ENCODE measurements at places on chromosomes 12 and 14.

DNA sequence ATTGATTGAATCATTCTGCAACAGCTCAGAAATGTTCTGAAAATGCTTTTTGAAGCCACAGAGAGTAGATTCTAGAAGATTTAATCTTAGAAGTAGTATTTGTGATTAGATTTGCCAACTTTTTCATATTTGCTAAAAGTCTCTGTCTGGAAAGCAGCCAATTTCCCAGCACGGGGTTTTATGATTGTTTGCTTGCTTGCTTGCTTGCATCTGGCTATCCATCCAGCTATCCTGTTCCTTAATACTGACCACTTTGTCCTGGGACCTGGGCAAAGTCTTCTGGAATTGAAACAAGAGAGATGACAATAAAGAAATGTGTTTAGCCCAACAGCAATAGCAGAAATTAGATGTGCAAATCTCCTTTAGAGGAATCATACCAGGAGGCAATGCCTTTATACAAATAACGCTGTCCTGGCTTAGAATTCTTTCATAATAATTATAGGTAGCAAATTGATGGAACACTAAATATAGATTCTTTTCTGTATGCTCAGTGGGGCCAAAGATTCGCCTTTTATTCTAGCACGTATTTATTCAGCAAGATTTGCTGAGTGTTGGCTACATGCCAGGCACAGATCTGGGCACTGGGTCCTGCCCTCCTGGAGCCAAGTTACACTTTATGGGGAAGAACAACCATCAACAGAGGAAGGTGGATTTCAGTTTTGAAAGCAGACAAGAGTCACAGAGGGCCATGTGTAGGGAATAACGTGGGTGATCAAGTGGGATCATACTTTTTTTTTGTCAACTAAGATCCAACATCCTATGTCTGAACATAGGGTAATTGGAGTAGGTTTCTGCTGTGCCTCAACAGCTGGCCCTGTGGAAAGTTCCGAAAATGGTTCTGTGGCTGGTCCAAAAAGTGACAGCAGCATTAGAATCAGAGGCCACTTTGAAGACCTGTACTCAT, 25.3 kb downstream of the MYBPC1 start:
- no peak for DNase-seq

GRCh38 chr12:105888696-105889095, 250.1 kb downstream of the NUAK1 start:
- DNase-seq: no peak

DNA sequence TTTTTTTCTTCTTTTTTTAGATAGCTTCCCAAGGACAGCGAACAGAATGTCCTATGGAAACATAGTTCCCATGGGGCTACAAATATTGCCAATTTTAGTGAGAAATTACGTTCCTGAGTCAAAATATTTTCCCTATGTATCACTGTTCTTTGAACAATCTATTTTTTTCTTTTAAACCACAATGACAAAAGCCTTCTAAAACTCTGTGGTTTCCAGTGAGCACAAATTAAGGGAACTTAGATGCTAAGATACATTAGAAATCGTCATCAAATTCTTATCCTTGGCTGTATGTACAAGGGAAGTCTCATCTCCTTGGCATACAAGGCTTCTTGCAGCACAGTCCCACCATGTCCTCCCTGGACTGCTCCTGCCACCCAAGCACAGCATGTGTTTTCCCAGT, 17.9 kb downstream of the CPM start:
- peak; percentile 92 for DNase-seq

DNA sequence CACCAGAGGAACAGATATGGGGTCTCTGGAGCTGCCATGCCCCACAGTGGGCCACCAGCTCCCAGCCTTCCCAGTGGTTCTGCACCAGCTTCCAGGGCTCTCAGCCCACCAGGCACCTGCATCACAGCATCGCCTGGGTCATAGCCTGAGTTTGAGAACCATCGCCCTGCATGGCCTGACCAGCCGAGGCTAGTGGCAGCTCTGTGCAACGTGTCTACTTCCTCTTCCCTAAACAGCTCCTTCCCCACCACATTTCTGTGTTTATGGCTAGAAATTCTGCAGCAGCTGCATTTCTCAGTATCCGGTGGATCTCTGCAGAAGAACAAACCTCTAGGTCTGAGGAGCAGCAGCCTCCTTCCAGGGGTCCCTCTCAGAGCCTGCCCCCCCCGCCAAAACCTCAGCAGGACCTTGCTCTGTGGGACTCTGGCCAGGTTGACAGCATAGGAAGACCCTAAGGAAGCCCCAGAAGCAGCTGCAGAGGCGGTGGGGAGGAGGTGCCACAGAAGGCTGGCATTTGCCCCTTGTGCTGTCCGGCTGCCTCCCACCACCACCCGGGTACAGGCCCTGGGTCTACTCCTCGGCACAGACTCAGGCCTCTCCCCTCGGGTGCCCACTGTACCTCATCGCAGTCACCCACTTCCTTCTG, 47.7 kb downstream of the PSMA6 start:
- no peak for DNase-seq

DNA sequence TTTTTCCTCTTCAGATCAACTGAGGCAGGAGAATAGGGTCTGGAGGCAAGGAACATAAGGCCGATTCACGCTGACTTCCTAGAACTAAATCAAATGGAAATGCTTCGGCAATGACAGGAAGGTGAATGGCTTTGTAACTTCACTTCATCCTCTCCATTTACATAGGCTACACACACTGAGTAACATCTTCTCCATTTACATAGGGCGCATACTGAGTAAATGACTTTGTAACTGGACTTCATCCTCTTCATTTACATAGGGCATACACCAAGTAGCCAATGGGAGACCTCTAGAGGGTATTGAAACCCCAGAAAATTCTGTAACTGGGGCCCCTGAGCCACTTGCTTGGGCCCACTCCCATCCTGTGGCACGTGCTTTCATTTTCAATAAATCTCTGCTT, 71.0 kb upstream of the CPSF6 start:
- DNase-seq: no peak

DNA sequence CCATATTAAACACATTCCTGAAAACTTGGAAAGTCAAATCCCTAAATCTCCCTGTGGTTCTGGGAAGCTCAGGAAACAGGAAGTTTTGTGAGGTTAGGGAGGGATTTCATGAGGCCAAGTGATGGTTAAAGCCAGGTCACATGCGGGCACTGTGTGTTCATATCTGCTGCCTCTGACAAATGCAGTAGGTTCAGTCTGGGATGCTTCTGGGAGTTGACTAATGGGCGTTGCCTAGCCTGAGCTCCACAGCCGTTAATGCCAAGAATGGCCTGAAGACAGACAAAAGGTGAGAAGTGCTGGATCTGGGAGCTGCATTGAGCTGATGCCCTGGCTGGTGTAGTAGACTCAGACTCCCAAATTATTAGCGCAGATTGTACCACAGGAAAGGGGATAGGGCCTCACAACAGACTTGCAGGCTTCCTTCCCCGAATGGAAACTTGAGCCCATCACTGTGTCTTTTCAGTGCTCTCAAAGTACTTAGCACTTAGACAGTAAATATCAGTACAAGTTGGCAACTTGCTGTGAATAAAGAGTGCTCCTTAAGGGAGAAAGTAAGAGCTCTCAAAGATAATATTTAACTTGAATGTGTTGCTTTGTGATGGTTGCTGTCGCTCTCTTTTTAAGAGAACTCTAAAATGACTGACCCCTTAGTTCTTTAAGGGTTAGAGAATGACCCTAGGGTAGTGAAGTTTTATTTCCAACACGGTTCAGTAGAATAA, 17.3 kb downstream of the GSG1 start:
- no peak for DNase-seq

- DNase-seq: no peak
Observed at GRCh38 chr12:31260840-31261239, 65.1 kb downstream of the SINHCAF start.

- DNase-seq: no peak
Observed at GRCh38 chr12:65958456-65958855, 134.2 kb downstream of the HMGA2 start.

GRCh38 chr14:48748151-48748675, 838.0 kb downstream of the RPS29 start:
- DNase-seq: no peak

DNA sequence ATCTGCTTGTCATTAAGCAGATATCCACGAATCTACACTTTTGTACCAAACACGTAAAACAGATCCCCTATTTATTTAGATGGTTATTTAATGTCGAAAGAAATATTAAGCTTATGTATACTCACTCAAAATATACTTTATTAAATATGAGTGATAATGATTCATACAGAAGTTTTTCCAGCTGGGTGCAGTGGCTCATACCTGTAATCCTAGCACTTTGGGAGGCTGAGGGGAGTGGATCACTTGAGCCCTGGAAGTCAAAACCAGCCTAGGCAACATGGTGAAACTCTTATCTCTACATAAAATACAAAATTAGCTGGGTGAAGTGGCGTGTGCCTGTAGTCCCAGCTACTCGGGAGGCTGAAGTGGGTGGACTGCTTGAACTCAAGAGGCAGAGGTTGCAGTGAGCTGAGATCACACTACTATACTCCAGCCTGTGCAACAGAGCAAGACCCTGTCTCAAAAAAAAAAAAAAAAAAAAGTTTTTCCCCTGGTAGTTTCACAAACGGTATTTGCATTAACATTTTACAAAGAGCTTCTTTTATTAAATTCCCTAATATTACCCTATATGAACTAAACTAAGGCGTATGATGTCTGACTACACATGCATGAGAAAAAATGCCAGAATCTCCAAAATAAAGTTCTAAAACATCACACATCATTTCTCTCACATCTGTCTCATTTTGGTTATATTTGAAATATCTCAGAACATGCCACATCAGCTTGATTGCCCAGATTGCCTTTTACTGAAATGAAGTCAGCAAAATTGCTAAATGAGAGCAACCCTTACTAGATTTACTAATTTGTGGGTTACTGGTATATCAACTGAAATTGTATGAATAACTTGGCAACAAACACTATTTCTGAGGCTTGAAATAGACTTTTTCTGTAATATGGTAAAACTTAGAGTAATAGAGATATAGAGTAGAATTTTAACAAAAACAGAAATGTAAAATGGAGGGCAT, 74.9 kb downstream of the PAWR start:
- DNase-seq: no peak

- no peak for DNase-seq
Observed at GRCh38 chr12:130677957-130678558, 38.0 kb downstream of the RIMBP2 start.

- DNase-seq: no peak
Observed at GRCh38 chr12:6758506-6759095, 5.7 kb upstream of the MLF2 start.

- peak; percentile 34 for DNase-seq
Observed at GRCh38 chr12:121927813-121928212, 9.4 kb downstream of the CFAP251 start.

DNA sequence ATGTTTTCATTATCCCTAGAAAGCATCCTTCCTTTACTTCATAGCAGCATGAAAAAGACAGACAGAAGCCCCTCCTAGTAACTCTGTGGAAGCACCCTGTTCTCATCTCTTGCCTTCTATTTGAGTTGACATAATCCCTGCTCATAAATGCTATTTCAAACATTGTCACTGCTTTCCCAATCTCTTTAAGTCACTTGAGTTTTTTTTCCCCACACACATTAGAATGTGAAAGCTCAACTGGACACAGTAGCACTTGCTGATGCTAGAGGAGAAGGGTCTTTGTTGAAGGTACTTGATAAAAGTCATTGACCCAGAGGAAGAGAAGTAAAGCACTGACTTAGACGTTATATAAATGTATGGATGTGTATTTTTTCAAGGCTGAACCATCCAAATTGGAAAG, 3.0 kb downstream of the E2F7 start:
- DNase-seq: no peak

DNA sequence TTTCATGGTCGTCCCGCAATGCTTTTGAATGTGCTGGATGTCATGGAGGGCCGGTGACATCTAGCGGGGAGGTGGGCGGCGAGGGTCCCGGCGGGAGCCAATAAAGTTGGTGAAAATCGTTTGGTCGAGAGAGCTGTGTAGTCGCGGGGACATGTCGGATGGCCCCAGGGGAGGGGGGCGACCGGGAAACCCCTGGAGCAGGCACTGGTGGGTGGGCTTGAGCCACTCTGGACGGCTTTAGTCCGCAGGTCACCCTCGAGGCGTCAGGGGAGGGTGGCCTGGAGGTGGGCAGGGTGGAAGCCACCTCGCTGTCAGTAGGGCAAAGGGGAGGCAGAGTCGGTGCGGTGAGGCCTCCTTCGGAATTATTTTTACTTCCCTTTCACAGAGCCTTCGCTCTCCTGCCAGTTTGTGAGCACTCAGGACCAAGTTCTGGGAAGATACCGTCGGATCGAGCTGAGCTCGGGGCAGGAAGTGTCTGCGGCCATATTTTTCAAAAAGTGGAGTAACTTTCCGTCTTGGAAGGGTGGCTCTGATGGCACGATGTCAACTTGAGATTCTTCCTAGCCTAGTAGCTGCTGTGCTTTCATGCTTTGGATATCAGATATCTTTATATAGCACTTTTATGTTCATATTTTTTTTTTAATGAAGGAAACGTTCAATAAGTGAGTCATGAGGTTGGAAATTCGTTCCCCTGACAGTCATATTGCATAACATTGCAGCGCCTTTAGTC, 28.2 kb downstream of the WBP11 start:
- peak; percentile 65 for DNase-seq

GRCh38 chr14:74425525-74426201, 347 bp downstream of the SYNDIG1L start:
- DNase-seq: peak; percentile 49

DNA sequence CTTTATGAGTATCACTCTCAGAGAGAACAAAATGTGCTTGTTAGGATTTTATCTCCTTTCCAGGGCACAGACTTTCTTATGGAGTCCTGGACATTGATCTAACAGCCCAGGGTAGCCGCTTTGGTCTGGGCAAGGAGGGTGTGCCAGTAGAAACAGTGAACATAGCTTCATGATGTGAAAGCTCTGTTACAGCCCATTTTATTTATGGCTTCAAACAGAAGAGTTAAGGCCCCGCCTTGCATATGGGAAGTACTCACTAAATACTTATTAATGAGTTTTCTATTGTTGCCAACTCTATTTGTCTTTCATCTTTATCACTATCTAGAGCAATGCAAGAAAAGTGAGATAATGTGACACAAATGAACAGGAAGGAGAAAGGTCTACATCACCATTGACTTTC, 200.5 kb downstream of the NTF3 start:
- no peak for DNase-seq

DNA sequence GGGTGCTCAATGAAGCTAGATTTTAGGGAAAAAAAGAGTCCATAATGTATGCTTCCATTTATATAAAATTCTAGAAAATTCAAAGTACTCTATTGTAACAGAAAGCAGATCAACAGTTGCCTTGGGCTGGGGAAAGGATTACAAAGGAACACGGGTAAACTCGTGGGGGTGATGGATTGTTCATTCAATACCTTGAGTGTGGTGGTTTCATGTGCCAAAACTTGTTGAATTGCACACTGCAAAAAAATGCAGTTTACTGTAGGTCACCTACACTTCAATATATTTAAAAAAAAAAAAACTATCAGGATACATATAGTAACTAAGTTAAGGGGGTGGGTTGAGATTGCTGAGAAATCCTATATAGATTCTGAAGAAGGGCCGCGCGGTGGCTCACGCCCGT, 33.6 kb downstream of the PAWR start:
- no peak for DNase-seq

All from ELR (cell line).